Stimulated activated CD8-positive, alpha-beta memory T cell treated with anti-CD3 and anti-CD28 coated beads, Interleukin-12 subunit alpha, Interleukin-12 subunit beta, amount 100 ng/mL, for 1 hour (primary cell): ENCODE measurements at places on chromosomes 7 and 10.

DNA sequence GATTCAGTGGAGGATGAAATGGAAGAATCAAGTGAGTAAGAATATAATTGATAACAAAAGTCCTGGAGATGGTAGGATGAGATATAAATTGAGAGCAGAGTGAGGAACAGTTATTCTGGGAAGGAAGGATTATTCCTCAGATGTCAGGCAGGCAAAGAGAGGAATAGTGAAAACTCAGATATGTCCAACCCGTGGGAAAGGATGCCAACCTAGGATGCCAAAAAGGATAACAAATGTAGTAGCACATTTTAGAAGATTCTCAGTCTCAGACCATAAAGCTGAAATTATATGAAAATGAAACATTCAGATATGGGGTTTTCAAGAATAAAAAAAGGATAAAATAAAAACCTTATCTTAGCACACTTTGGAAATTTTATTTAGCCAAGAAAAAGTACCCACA is 131.1 kb downstream of the SEMA3C start:
- no peak for DNase-seq

DNA sequence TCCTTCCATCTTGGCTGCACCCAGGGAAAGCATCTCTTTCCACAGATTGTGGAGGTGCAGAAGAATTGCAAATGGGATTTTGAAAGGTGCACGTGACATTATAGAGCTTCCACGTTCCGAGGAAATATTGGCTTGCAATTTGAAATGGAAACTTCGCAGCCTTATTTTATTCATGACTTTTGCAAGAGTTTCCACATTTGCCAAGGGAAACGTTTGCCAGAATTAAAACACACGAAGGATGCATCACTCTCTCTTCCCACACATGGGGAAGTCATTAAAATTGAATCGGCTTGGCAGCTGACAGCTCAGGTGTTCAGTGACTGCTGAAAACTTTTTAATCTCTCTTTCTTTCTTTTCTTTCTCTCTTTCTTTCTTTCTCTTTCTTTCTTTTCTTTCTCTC is 475.4 kb upstream of the IGFBP3 start:
- DNase-seq, result no peak

GRCh38 chr7:139370301-139370942 is 10.7 kb downstream of the LUC7L2 start:
- no peak for DNase-seq

DNA sequence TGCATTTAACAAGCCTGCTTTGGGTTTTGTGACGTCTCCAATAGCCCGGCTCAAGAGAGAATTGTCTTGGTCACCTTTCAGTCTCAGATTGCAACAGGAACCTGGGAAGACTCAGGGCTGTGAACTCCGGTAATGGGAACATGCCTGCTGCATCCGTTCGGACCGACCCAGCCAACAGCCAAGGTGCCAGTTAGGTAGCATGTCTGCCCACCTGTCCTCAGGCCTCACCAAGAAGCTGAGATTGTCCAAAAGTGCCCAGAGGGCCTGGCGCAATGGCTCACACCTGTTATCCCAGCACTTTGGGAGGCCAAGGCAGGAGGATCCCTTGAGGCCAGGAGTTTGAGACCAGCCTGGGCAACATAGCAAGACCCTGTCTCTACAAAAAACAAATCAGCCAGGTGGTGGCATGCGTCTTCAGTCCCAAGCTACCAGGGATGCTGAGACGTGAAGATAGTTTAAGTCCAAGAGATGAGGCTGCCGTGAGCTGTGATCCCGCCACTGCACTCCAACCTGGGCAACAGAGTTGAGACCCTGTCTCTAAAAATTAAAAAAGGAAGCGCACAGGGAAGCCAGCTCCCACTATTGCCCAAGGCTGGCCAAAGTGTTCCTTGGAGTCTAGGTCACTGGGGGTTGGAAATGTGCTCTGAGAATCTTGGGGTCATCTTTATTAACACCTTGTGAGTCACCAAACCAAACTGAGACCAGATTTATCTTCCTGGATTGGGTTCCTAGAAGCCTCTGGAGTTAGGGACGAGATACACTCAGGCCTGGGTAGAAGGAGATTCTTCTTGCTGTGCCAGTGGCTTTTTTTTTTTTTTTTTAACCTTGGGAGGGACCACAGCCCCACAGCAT is 26.9 kb downstream of the BAG3 start:
- no peak for DNase-seq

DNA sequence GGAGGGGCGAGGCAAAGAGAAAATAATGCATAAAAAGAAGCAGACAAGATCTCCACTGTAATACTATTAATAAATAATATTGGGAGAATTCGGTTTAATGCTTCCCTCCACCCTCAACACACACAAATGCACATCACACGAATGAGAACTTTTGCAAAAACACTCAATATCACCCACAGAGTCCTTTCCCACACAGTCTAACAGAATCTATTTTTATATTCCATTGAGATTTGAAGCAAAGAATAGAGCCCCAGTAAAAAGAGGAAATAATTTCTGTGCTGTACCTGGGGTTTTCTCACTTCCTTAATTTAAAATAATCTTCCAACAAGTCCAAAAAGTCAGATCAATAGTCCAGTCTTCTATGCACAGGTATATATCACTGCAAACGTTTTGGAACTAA is 17.0 kb downstream of the PIK3AP1 start:
- no peak for DNase-seq
